Activated naive CD4-positive, alpha-beta T cell treated with anti-CD3 and anti-CD28 coated beads, Interleukin-2, amount 10 ng/mL, durations not matched to agents 5 hours and 36 hours (primary cell): ENCODE measurements at places on chromosomes 2 and 18. TPM values are rescaled to one million over a fixed set of nuclear protein-coding genes. Genes with fewer than 3 reads are reported as not detected.

The SPP2 gene
- total RNA-seq: not detected

The INSIG2 gene
- 26.1 TPM for total RNA-seq

The SCTR gene
- not detected for total RNA-seq

The METAP1D gene
- 5.6 TPM for total RNA-seq

The MAPRE3 gene
- 1.8 TPM for total RNA-seq

The GCG gene
- not detected for total RNA-seq

The MC2R gene
- not detected for total RNA-seq

The TDRD15 gene
- not detected for total RNA-seq

The CRYGD gene
- total RNA-seq: not detected

The ZNF521 gene
- not detected for total RNA-seq

The CGREF1 gene
- total RNA-seq: 1.4 TPM

The EVX2 gene
- total RNA-seq: not detected

The ANKRD29 gene
- total RNA-seq: not detected

The CDK15 gene
- not detected for total RNA-seq

The PMS1 gene
- 25.5 TPM for total RNA-seq

The EN1 gene
- not detected for total RNA-seq
